ENCODE measurements at places on chromosomes 1 and 21. TPM values are rescaled to one million over a fixed set of nuclear protein-coding genes. Genes with fewer than 3 reads are reported as not detected.

IGSF9 gene
- 7.6 TPM for total RNA-seq

ESRRG gene
- total RNA-seq, result 7.1 TPM

KCNK1 gene
- total RNA-seq, result 3.0 TPM

KCNJ9 gene
- 10.6 TPM for total RNA-seq

TOE1 gene
- 4.4 TPM for total RNA-seq

SPRR4 gene
- total RNA-seq, result not detected

DOCK7 gene
- 189 TPM for total RNA-seq

TTLL7 gene
- 108 TPM for total RNA-seq

TFAP2E gene
- 0.74 TPM for total RNA-seq

ADAMTS4 gene
- 0.49 TPM for total RNA-seq

RGS13 gene
- total RNA-seq, result not detected

LRRC8B gene
- total RNA-seq, result 35.4 TPM

C4BPB gene
- not detected for total RNA-seq

NR5A2 gene
- 0.25 TPM for total RNA-seq

RGS1 gene
- total RNA-seq, result 12.5 TPM

C8A gene
- not detected for total RNA-seq

FDPS gene
- 121 TPM for total RNA-seq

CCDC17 gene
- total RNA-seq, result 0.25 TPM

APOBEC4 gene
- total RNA-seq, result not detected

TMPRSS2 gene
- not detected for total RNA-seq

AMY2A gene
- total RNA-seq, result 0.25 TPM

TRAPPC3 gene
- total RNA-seq, result 40.8 TPM

BEST4 gene
- 0.49 TPM for total RNA-seq

GPR3 gene
- 0.25 TPM for total RNA-seq
